ENCODE measurements at places on chromosomes 16 and 17.
A peak's percentile ranks its signal among the peaks of the same experiment; 100 is the strongest.

DNA sequence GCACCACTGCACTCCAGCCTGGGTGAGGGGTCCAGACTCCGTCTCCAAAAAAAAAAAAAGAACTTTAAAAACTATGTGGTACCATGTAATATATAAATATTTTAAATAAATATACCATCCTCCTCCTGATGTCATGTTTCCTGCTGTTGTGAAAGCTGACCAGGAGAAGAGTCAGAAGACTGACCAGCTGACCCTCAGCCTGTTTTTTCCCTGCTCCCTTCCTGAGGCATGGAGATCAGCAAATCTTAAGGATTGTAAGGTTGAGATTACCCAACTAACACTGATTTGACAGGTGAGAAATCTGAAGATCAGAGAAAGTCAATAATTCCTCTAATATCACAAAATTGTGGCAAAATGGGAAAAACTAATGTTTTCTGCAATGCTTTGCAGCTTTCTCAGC, 18.1 kb downstream of the NCOR1 start:
- DNase-seq, result peak; percentile 28

GRCh38 chr17:13415871-13416416, 185.8 kb downstream of the HS3ST3A1 start:
- DNase-seq, result peak; percentile 74

- no peak for DNase-seq
Observed at GRCh38 chr17:31550389-31551056, 159.0 kb downstream of the RAB11FIP4 start.

- DNase-seq, result no peak
Observed at GRCh38 chr17:80649200-80649644, 104.6 kb downstream of the RPTOR start.

- no peak for DNase-seq
Observed at GRCh38 chr16:27108051-27108770, 41.5 kb downstream of the C16orf82 start.

- no peak for DNase-seq
Observed at GRCh38 chr17:60910415-60910814, 232.8 kb downstream of the BCAS3 start.

- peak; percentile 91 for DNase-seq
Observed at GRCh38 chr17:330993-331701, 21.5 kb downstream of the RPH3AL start.

DNA sequence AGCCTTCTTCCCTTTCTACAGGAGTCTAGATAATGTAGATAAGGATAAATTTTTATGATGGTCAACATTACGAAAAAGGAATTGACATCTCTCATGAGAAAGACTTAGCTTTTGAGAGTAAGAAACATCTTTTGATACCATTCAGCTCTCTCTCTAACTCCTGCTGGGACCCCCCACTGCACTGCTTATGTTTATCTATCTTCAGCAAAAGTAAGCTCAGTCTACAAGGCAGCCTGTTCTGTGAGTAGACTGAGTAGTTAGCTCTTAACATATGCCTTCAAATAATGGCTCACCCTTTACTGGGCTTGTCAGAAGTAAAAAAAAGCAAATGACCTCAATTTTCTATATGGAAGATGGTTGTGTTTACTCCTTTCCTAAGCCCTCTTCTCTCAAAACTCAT, 372.2 kb upstream of the CDH11 start:
- no peak for DNase-seq

GRCh38 chr17:56593086-56593645, 333 bp upstream of the NOG start:
- DNase-seq, result no peak

GRCh38 chr16:50666658-50667496, 14.2 kb downstream of the SNX20 start:
- DNase-seq, result peak; percentile 44

GRCh38 chr16:86980644-86981043, 336.5 kb downstream of the C16orf95 start:
- DNase-seq, result no peak

- no peak for DNase-seq
Observed at GRCh38 chr17:74211912-74212208, 1.5 kb upstream of the TTYH2 start.

- peak; percentile 29 for DNase-seq
Observed at GRCh38 chr16:1613211-1613622, 1.1 kb downstream of the CRAMP1 start.

DNA sequence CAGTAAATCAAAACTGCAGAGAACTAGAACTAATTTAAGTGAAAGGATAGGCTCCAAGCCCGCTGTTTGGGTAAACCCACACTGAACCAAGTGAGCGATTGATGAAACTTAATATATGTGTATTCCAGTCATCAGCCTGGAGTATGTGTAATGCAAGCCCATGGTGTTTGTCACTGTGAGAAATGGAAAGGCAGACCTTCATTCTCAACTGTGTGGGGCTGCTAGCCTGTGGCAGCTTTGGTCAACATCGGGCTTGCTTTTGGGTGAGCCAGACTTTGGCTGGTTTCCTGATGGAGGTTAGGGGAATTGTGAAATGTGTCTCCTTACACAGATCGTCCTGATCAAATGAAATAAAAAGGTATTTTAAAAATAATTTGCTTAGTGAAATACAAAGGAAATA, 279.9 kb downstream of the IRX3 start:
- DNase-seq, result no peak

GRCh38 chr16:80002261-80002660, 401.7 kb upstream of the MAF start:
- no peak for DNase-seq

DNA sequence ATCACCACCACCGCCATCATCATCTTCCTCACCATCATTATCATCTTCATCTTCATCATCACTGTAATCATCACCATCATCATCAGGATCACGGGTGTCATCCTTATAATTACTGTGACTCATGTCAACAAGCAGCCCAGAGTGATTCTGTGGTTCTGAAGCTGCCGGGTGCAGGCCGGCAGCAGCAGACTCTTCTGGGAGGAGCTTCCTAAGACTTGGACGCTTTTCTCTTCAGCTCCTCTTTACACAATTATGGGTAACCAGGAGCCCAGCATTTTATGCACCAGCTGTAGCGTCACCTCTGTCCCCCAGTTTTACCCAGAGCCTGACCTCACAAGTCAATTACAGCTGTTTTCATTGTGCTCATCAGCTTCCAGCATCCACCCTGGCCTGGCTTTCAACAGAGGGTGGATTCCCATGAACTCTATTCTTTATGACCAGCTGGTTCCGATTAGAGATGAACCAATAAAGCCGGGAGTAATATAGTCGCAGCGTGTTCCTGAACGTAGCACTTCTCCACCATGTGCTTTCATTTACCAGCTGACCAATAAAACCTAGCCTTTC, 275.8 kb downstream of the FOXL1 start:
- no peak for DNase-seq

GRCh38 chr16:75402821-75403475, 30.4 kb downstream of the CFDP1 start:
- DNase-seq, result peak; percentile 62

DNA sequence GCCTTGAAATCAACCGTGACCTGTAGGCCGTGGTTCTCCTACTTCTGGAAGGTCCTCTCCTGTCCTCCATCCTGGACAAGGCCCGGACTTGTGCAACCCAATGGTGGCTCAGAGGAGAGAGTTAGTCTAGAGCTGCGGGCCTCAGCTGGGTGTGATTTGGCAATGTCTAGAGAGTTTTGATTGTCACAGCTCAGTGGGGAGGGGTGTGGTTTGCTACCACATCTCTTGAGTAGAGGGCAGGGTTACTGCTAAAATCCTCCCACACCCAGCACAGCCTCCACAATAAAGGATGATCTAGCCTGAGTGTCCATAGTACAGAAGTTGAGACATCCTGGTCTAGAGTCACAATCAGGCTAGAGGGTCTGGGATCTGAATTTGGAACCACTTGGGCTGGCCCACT, 40.3 kb downstream of the MYH13 start:
- DNase-seq, result no peak

- no peak for DNase-seq
Observed at GRCh38 chr16:49510654-49511305, 137.2 kb downstream of the C16orf78 start.
